ENCODE measurements at places on chromosomes 7 and 10. TPM values are rescaled to one million over a fixed set of nuclear protein-coding genes. Genes with fewer than 3 reads are reported as not detected.

WDR11 gene
- polyA plus RNA-seq, result 56.7 TPM

GRB10 gene
- polyA plus RNA-seq, result 14.5 TPM

AKR1D1 gene
- polyA plus RNA-seq, result not detected

SPDYE2 gene
- not detected for polyA plus RNA-seq

SEC23IP gene
- polyA plus RNA-seq, result 7.8 TPM

SLC26A5 gene
- polyA plus RNA-seq, result 0.12 TPM

GSDME gene
- 4.0 TPM for polyA plus RNA-seq

TSPAN33 gene
- 5.9 TPM for polyA plus RNA-seq

SOSTDC1 gene
- polyA plus RNA-seq, result 9.8 TPM

CFAP46 gene
- polyA plus RNA-seq, result not detected

TEX47 gene
- not detected for polyA plus RNA-seq

FGFR2 gene
- 31.2 TPM for polyA plus RNA-seq

- H3K27ac ChIP-seq, result no peak within 1 kb of the TSS
- H3K4me3 ChIP-seq, result peak within 1 kb of the TSS; percentile 0
- no peaks in the 10 kb centered on the region for H3K36me3 ChIP-seq
- DNase-seq, result no peak
- no peaks in the 10 kb centered on the region for H3K27me3 ChIP-seq
These were observed at the start of gene PLAC9 for GRCh38 chr10:80132299-80133139. Gene PLAC9 (plus strand): TSS chr10:80132730. CDS start chr10:80132763, 33 bp downstream.

DNA sequence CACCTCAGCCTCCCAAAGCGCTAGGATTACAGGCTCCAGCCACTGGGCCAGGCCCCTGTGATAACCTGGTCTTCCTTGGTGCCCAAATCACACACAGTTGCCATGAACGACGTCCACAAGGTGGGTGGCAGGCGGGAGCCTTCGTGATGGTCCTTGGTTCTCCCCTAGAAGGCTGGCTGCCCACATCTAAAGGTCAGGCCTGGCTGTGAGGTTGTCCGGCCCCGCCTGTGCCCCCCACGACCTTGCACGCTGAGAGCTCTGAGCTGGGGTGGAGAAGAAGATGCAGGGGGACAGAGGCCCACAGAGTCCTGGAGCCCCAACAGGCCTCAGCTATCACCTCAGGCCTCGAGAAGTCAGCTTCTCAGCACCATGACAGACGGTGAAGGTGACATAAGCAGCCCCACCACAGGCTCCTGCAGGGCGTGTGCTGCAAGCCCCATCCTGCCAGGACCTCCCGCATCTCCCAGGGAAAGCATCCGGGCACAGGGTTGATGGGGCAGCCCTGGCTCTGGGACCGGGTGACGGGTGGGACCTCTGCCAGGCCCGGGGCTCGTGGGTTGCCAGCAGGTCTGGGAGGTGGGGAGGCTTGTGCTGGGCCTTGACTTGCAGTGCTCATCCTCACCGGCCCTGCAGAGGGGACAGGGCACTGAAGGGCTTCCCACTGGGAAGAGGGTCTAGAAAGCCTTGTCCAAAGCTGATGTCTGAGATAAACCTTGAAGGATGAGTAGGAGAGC lies 217.4 kb downstream of the WDR37 start:
- H3K27ac ChIP-seq, result no peak overlapping the region
- H3K4me3 ChIP-seq, result no peak overlapping the region
- H3K27me3 ChIP-seq, result no peaks in the 10 kb centered on the region

DNA sequence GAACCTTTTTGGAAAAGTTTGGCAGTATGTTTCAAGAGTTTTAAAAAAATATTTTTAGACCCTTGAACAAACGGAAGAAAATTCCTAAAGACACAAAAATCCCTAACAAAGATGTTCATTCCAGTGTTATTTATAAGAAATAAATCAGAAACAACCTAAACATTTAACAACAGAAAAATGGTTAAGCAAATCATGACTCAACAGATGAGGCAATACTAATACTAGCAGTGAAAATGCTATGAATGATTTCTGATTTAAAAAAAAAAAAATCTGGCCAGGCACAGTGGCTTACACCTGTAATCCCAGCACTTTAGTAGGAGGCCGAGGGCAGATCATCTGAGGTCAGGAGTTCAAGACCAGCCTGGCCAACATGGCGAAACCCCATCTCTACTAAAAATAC lies 61.0 kb downstream of the ARHGAP12 start:
- H3K27ac ChIP-seq, result no peak overlapping the region
- no peaks in the 10 kb centered on the region for H3K36me3 ChIP-seq
- H3K27me3 ChIP-seq, result no peaks in the 10 kb centered on the region

DNA sequence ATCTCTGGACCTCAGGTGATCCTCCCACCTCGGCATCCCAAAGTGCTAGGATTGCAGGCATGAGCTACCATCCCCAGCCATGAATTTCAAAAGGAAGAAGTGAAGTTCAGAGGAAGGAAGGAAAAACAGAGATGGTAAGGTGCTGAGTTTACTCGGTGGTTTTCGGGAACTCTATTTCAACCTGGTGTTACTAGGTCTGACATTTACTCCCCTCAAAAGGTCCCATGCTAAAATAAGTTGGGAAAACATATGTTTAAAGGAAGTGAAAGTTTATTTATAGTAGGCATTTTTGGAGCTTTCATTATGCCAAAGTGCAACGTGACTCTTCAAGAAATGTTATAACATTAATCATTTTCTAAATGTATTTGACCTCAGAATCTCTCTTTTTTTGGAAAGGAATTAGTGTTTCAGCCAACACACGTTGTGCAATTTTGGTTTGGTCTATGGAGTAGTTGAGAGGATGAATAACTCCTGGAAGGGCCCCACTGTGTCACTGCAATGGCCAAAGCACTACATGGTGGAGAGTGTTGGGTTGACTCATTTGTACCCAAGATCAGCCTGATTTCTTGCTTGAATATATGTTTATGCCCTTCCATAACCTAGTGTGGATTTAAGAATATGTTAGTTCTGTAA lies 114.7 kb upstream of the FAM171A1 start:
- no peaks in the 10 kb centered on the region for H3K27me3 ChIP-seq
- H3K4me1 ChIP-seq, result no peaks in the 10 kb centered on the region
- DNase-seq, result no peak
- no peaks in the 10 kb centered on the region for H3K36me3 ChIP-seq
- H3K4me3 ChIP-seq, result no peak overlapping the region
- no peak overlapping the region for H3K27ac ChIP-seq

GRCh38 chr10:33126742-33127141 lies 168.7 kb upstream of the ITGB1 start:
- H3K4me3 ChIP-seq, result no peak overlapping the region
- H3K36me3 ChIP-seq, result no peaks in the 10 kb centered on the region
- H3K4me1 ChIP-seq, result no peaks in the 10 kb centered on the region
- DNase-seq, result no peak
- H3K27ac ChIP-seq, result no peak overlapping the region
- H3K27me3 ChIP-seq, result no peaks in the 10 kb centered on the region

- no peak overlapping the region for H3K4me3 ChIP-seq
- peak overlapping the region; percentile 43 for H3K27ac ChIP-seq
- no peaks in the 10 kb centered on the region for H3K36me3 ChIP-seq
- no peaks in the 10 kb centered on the region for H3K27me3 ChIP-seq
These were observed 8.5 kb downstream of the CPED1 start for GRCh38 chr7:120996988-120997345.

GRCh38 chr7:135166338-135166990 lies 4.0 kb downstream of the CYREN start:
- no peak for DNase-seq
- peak overlapping the region; percentile 57 for H3K27ac ChIP-seq
- peaks cover 15% of the 10 kb centered on the region for H3K4me1 ChIP-seq
- no peak overlapping the region for H3K4me3 ChIP-seq

GRCh38 chr7:98685541-98685940 lies 68.5 kb downstream of the NPTX2 start:
- no peak overlapping the region for H3K27ac ChIP-seq
- no peak overlapping the region for H3K4me3 ChIP-seq
- H3K36me3 ChIP-seq, result no peaks in the 10 kb centered on the region

DNA sequence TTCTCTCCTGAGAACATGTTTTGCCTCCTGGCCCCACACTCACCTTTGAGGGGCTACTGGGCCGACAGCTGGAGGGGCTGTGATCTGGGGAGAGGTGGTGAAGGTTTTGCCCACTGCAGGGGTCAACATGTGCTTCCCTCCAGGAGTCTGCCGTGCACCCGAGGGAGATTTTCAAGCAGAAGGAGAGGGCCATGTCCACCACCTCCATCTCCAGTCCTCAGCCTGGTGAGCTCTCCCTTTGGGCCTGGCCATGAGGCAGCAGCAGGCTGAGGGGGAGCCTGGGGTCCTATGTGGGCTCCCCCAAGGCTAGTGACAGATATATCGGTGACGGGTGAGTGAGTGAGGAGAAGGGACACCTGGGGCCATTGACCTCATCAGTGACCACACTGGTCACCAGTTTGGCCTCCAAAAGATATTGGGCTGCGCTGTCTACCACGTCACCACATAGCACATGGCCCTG lies 6.6 kb downstream of the PGAM2 start:
- no peaks in the 10 kb centered on the region for H3K27me3 ChIP-seq
- no peak overlapping the region for H3K27ac ChIP-seq
- H3K4me1 ChIP-seq, result no peaks in the 10 kb centered on the region
- peaks cover 74% of the 10 kb centered on the region for H3K36me3 ChIP-seq
- no peak overlapping the region for H3K4me3 ChIP-seq
- no peak for DNase-seq

DNA sequence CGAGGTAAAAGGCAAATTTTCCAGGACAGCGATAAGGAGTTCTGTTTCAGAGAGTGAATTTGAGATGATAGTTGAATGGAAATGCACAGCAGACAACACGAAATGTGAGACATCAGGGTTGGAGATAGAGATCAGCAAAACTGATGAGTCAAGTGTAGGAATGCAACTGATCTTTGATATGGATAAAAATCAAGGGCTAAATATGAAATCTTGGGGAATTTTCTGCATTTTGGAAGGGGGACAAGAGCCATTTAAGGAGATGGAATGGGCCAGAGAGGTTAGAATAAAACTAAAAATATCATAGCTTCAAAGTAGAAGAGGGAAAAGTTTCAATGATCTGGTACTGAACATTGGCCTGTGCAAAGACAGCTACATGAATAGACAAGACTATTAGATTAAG lies 11.5 kb downstream of the CISD1 start:
- no peak for DNase-seq
- H3K27me3 ChIP-seq, result no peaks in the 10 kb centered on the region
- no peak overlapping the region for H3K27ac ChIP-seq
- no peaks in the 10 kb centered on the region for H3K36me3 ChIP-seq
- no peaks in the 10 kb centered on the region for H3K4me1 ChIP-seq
- no peak overlapping the region for H3K4me3 ChIP-seq

DNA sequence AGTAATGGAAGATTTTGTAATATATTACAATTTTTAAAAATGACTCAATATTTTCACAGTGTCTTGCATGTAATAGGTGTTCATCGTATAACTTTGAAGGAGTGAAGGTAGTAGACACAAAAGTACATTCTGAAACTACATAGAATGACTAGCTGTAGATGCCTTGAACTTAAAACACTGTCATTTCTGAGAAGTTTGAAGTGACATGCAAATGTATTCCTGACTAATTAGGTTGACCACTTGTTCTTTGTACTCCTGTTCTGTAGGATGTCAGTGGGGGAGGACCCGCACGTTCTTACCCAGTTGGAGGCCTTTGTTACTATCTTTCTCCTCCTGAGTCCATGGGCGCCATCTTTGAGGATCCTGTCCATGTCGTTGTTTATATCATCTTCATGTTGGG lies 31.2 kb downstream of the SEC61A2 start:
- no peak overlapping the region for H3K4me3 ChIP-seq
- DNase-seq, result no peak
- H3K36me3 ChIP-seq, result peaks cover 14% of the 10 kb centered on the region
- no peak overlapping the region for H3K27ac ChIP-seq

DNA sequence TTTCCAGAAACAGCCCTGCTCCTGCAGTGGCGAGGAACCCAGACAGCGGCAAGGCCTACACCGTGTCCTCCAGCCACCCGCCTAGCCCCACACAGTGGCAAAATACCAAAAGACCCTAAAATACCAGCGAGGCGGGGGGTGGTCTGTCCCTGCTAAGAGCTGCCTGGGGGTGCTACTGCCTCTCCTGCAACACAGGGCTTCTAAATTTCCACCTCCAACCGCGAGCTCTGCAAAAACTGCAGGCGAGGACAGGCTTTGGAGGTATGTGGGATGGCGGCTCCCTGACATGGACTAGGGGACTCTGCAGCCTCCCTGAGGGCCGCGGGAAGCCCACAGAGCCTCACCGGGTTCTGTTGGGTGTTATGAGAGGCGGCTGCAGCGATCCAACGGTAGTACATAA lies 122.3 kb downstream of the WDR37 start:
- H3K4me3 ChIP-seq, result no peak overlapping the region
- no peaks in the 10 kb centered on the region for H3K27me3 ChIP-seq
- H3K4me1 ChIP-seq, result no peaks in the 10 kb centered on the region
- no peak for DNase-seq
- H3K27ac ChIP-seq, result no peak overlapping the region

DNA sequence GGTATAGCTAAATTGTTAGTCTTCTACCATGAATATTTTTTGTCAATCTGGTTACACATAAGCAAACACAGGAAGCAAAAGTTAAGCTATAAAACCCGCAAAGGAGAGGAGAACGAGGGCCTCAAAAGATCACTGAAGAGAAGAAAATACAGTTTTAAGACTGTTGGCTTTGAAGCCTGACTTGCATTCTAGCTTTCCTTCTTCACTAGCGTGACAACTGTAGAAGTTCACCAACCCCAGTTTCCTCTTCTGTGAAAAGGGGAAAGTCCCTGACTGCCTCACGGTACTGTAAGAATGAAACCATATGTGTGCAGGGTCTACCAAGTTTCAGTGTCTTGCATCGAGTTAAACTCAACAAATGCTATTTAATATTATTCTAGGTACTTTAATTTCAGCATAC lies 7.5 kb upstream of the LRRN3 start:
- no peak overlapping the region for H3K4me3 ChIP-seq
- no peaks in the 10 kb centered on the region for H3K27me3 ChIP-seq
- no peaks in the 10 kb centered on the region for H3K4me1 ChIP-seq
- DNase-seq, result no peak

GRCh38 chr7:40470817-40471216 lies 336.0 kb downstream of the SUGCT start:
- no peak for DNase-seq
- H3K27ac ChIP-seq, result no peak overlapping the region
- no peaks in the 10 kb centered on the region for H3K36me3 ChIP-seq
- H3K4me3 ChIP-seq, result no peak overlapping the region
- no peaks in the 10 kb centered on the region for H3K27me3 ChIP-seq
- H3K4me1 ChIP-seq, result peaks cover 4% of the 10 kb centered on the region

DNA sequence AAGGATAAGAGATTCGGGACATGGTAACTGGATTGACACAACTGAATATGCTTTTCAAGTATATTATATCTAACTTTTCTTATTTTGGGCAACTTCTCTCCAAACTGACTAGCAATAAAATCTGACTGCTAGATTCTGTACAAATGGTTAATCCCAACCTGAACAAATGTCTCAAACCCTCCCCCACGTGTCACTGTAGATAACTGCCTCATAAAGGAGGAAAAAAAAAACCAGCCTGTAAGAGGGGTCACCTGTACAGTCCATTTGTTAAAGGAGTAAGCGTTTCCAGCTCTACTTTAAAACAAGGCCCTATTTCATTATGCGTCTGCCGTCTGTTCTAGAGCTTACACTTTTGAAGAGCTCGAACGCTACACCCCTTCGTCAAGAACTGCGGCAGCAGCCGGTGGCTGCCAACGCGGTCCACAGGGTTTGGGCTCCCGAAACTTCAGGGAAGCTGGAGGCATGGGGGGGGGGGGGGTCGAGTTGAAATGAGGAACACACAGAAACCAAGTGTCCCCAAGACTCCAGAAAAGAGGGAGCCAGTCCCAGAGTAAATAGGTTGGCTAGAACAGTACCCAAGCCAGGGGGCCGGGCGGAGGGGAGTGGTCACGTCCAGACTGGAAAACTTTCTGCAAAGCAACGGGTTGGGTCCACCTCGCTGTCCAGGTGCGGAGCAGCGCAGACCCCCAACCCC lies 492 bp downstream of the COG5 start:
- H3K36me3 ChIP-seq, result no peaks in the 10 kb centered on the region
- peak; percentile 71 for DNase-seq
- H3K4me1 ChIP-seq, result peaks cover 10% of the 10 kb centered on the region

Data from small intestine (tissue), 16 donors.